Activated naive CD4-positive, alpha-beta T cell treated with anti-CD3 and anti-CD28 coated beads for 36 hours (primary cell): ENCODE measurements at places on chromosomes 3 and 15.

GRCh38 chr3:197599089-197599765, 43.5 kb upstream of the BDH1 start:
- DNase-seq = peak; percentile 89

- DNase-seq = no peak
Observed at GRCh38 chr15:39232512-39232911, 348.4 kb upstream of the THBS1 start.

DNA sequence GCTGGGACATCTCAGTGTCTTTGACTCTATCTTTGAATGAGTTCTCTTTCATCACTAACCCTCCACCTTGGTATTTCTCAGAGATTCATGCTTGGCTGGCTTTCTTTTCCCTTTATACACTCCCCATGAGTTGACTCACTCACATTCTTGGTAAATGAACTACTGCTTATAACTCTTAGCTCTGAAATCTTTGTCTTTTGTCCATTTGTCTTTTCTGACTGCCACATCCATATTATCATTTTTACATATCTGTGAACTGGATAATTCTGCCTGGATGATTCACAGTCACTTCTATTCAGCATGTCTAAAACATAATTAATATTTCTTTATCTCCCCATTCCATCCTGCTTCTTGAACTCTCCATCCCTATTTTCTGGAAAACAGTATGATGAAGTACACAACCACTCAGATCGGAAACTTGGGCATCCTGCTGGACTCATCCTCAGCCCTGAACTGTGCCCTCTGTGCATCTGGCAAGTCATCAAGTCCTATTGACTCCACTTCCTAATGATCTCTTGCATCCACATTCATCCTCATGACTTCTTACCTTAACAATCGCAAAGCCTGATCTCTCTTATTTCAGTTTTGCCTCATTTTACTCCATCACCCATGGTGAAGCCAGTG, 66.9 kb downstream of the KCNAB1 start:
- no peak for DNase-seq

GRCh38 chr15:64856429-64857145, 14.9 kb downstream of the PLEKHO2 start:
- DNase-seq = no peak

DNA sequence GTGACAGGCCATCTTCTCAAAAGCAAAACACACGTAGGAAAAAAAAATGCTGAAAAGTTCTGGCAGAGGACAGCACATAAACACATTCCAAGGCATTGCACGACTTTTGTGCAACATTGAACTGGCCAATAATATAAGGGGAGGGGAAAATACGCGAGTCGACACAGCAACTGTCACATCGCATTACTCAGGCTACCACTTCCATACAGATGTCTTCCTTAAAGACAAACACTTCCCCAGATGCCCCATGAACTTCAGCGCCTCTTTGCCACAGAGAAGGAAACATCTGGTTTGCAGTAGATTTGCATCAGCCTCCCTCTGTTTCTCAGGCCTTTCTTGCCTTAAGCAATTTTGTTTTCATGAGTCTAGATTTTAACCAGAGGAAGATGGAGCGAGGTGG, 144.4 kb upstream of the IGF1R start:
- DNase-seq = no peak

GRCh38 chr3:152977366-152977765, 142.4 kb downstream of the P2RY1 start:
- no peak for DNase-seq

DNA sequence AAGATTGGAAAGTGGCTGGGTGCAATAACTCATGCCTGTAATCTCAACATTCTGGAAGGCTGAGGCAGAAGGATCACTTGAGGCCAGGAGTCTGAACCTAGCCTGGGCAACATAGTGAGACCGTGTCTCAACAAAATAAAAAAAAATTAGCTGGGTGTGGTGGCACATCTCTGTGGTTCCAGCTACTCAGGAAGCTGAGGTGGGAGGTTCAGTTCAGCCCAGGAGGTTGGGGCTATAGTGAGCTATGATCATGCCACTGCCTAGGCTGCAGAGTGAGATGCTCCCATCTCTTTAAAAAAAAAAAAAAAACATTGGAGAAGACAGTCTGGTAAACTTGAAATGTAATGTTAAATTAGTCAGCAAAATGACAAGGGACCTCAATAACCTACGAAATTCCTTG, 57.9 kb downstream of the STAG1 start:
- DNase-seq = no peak
